ENCODE measurements at places on chromosomes 3 and 15. TPM values are rescaled to one million over a fixed set of nuclear protein-coding genes. Genes with fewer than 3 reads are reported as not detected.

DNA sequence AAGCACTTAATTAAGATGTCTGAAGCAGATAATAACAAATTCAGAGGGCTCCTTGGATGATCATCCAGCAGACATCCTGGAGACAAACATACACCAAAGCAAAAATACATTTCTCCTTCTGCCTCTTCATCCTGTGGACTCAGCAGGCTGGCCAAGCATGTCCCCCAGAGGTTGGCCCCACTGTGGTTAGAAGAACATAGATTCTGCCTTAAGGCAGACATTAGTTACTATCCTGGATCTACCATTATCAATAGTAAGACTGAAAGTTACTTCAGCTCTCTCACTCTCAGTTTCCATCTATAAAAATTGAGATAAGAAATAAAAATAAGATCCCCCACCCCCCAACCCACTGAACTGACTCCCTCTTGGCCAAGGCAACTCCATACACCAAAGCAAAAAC, 28.6 kb upstream of the TGFBR2 start:
- DNase-seq, result no peak
- peaks cover 2% of the 10 kb centered on the region for H3K4me1 ChIP-seq
- H3K27me3 ChIP-seq, result no peaks in the 10 kb centered on the region
- no peak overlapping the region for H3K27ac ChIP-seq
- no peak overlapping the region for H3K4me3 ChIP-seq

GRCh38 chr3:150483226-150483625, 63.1 kb downstream of the SERP1 start:
- no peaks in the 10 kb centered on the region for H3K27me3 ChIP-seq
- no peak for DNase-seq
- H3K27ac ChIP-seq, result no peak overlapping the region
- H3K4me3 ChIP-seq, result no peak overlapping the region
- no peaks in the 10 kb centered on the region for H3K4me1 ChIP-seq

- H3K4me3 ChIP-seq, result no peak overlapping the region
- no peak overlapping the region for H3K27ac ChIP-seq
- no peaks in the 10 kb centered on the region for H3K36me3 ChIP-seq
- H3K27me3 ChIP-seq, result peaks cover 3% of the 10 kb centered on the region
- H3K4me1 ChIP-seq, result no peaks in the 10 kb centered on the region
Observed at GRCh38 chr15:61582092-61582491, 353.0 kb upstream of the RORA start.

DNA sequence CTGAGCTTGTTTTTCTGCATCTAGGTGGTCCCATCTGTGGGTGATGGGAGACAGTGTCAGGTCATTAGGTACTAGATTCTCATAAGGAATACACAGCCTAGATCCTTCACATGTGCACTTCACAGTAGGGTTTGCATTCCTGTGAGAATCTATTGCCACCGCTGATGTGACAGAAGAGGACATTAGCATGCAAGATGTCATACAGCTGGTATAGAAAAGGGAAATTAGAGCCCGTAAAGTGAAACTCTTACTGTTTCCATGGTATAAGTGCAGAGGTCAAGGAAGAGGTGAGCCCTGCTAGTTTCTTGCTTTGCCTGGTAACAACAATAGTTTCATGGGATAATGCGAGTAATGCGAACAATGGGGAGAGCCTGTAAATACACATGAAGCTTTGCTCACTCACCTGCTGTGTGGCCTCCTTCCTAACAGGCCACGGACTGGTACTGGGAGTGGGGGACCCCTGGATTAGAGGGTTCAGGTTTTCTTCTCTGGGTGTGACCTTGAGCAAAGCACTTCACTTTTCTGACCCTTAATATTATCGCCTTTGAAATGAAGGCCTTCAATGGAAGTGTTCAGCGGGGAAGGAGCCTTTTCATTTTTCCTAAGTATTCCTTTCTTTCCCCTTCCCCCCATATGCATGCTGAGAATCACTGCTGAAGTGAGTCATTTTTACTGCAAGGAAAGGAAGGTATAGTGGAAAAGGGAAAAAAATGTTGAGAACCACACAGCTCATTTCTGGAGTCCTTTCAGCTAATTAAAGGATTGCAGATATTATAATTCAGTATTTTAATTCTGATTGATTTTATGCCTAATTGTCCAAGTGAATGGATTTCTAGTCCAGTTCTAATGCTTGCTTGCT, 286.4 kb downstream of the UBE2E2 start:
- no peak overlapping the region for H3K4me3 ChIP-seq
- H3K27ac ChIP-seq, result no peak overlapping the region
- no peaks in the 10 kb centered on the region for H3K27me3 ChIP-seq
- H3K36me3 ChIP-seq, result no peaks in the 10 kb centered on the region
- no peaks in the 10 kb centered on the region for H3K4me1 ChIP-seq
- DNase-seq, result no peak

GRCh38 chr3:141920701-141921100, 44.3 kb downstream of the ATP1B3 start:
- no peak overlapping the region for H3K4me3 ChIP-seq
- peaks cover 39% of the 10 kb centered on the region for H3K36me3 ChIP-seq
- no peaks in the 10 kb centered on the region for H3K27me3 ChIP-seq

GRCh38 chr3:58963928-58964503, 85.8 kb downstream of the CFAP20DC start:
- no peaks in the 10 kb centered on the region for H3K27me3 ChIP-seq
- no peaks in the 10 kb centered on the region for H3K4me1 ChIP-seq
- no peaks in the 10 kb centered on the region for H3K36me3 ChIP-seq
- no peak overlapping the region for H3K27ac ChIP-seq
- H3K4me3 ChIP-seq, result no peak overlapping the region

NR1I2 gene
- total RNA-seq, result 0.26 TPM

LDHAL6B gene
- not detected for total RNA-seq

DNA sequence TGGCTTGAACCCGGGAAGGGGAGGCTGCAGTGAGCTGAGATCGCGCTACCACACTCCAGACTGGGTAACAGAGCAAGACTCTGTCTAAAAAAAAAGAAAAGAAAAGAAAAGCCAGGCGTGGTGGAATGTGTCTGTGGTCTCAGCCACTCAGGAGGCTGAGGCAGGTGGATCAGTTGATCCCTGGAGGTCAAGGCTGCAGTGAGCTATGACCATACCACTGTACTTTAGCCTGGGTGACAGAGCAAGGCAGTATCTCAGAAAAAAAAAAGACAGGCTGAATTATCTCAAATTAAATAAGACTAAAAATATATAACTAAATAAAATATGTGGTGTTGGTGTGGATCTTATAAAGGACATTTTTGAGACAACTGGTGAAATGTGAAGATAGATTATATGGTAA, 20.6 kb downstream of the SMARCC1 start:
- H3K4me1 ChIP-seq, result peaks cover 7% of the 10 kb centered on the region
- no peak overlapping the region for H3K4me3 ChIP-seq
- no peak overlapping the region for H3K27ac ChIP-seq
- H3K36me3 ChIP-seq, result peaks cover 19% of the 10 kb centered on the region

GRCh38 chr3:40969756-40970466, 229.4 kb upstream of the CTNNB1 start:
- peak overlapping the region; percentile 84 for H3K27ac ChIP-seq
- H3K36me3 ChIP-seq, result peaks cover 23% of the 10 kb centered on the region
- H3K4me1 ChIP-seq, result peaks cover 65% of the 10 kb centered on the region
- H3K27me3 ChIP-seq, result peaks cover 6% of the 10 kb centered on the region
- no peak overlapping the region for H3K4me3 ChIP-seq
- no peak for DNase-seq

GRCh38 chr3:136818769-136819391, at the start of gene SLC35G2:
SLC35G2 (plus strand) TSS chr3:136819126; CDS start chr3:136854461, 35,335 bp downstream.
- H3K27ac ChIP-seq, result peak within 1 kb of the TSS; percentile 75
- peaks cover 5% of the 10 kb centered on the region for H3K36me3 ChIP-seq
- peak; percentile 60 for DNase-seq
- H3K27me3 ChIP-seq, result peaks cover 47% of the 10 kb centered on the region
- H3K4me3 ChIP-seq, result peak within 1 kb of the TSS; percentile 81
- H3K4me1 ChIP-seq, result peaks cover 19% of the 10 kb centered on the region

RTP1 gene
- not detected for total RNA-seq

- no peak overlapping the region for H3K27ac ChIP-seq
- no peaks in the 10 kb centered on the region for H3K4me1 ChIP-seq
- no peaks in the 10 kb centered on the region for H3K36me3 ChIP-seq
- DNase-seq, result no peak
Observed at GRCh38 chr15:96870580-96870979, 540.1 kb downstream of the NR2F2 start.

CADM2 gene
- total RNA-seq, result 0.58 TPM

DNA sequence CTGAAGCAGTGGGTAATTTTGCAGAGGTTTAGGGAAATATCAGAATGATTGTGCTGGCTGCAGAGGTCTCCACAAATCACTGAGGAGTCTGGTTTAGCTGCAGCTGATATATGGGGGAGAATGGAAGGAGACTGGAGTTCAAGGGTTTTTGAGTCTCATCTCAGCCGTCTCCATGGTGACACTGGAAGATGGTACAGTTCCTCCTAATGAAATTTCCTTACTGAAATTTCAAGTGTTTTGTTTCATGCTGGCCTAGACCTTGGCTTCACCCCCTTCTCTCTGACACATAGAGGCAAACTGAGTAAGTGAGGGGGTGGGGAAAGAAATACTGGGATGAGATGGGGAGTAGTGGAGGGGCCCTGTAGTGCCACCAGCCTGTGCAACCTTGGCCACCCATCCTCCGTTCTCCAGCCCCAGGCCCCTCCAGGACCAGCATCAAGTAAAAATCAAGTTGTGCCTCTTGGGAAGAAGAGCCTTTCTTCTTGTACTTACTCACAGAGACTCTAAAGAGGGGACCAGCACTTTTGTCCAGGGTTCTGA, 17.8 kb upstream of the MORF4L1 start:
- no peaks in the 10 kb centered on the region for H3K27me3 ChIP-seq
- no peaks in the 10 kb centered on the region for H3K36me3 ChIP-seq
- H3K27ac ChIP-seq, result no peak overlapping the region
- no peak for DNase-seq
- peaks cover 2% of the 10 kb centered on the region for H3K4me1 ChIP-seq

GRCh38 chr3:80696280-80696679, 928.5 kb upstream of the ROBO1 start:
- H3K4me1 ChIP-seq, result no peaks in the 10 kb centered on the region
- DNase-seq, result no peak
- H3K36me3 ChIP-seq, result no peaks in the 10 kb centered on the region
- H3K4me3 ChIP-seq, result no peak overlapping the region
- no peaks in the 10 kb centered on the region for H3K27me3 ChIP-seq
- H3K27ac ChIP-seq, result no peak overlapping the region

DNA sequence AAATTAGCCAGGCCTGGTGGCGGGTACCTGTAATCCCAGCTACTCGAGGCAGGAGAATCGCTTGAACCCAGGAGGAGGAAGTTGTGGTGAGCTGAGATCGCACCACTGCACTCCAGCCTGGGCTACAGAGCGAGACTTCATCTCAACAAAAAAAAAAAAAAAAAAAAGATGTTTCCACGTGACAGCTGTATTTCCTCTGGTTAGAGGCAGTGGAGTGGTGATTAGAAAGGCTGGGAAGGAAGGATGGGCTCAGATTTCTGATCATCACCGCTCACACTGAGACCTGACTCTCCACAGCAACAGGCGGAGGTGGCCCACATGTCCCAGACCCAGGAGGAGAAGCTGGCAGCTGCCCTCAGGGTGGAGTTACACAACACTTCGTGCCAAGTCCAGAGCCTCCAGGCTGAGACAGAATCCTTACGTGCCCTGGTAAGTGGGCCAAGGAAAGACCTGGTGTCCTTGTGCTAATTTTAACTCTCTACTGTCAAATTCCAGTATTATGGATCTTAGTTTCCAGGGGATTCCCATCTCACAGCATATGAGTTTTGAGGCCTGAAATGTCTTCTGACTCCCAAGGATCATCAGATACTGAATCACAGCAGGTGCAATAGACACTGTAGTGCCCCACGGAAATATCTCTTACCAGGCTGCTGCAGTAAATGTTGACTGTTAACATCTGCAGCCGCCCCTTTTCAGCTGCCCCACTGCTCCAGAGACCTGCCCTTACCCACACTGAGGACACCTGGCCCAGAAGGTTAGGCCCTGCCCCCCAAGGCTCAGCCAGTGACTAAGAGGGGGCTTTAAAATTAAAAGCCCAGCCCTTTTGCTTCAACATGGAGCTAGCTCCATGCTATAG, 66.9 kb downstream of the BFSP2 start:
- no peaks in the 10 kb centered on the region for H3K27me3 ChIP-seq
- no peaks in the 10 kb centered on the region for H3K36me3 ChIP-seq
- H3K27ac ChIP-seq, result peak overlapping the region; percentile 5
- peaks cover 32% of the 10 kb centered on the region for H3K4me1 ChIP-seq
- no peak for DNase-seq
- no peak overlapping the region for H3K4me3 ChIP-seq

WDR93 gene
- not detected for total RNA-seq

DNA sequence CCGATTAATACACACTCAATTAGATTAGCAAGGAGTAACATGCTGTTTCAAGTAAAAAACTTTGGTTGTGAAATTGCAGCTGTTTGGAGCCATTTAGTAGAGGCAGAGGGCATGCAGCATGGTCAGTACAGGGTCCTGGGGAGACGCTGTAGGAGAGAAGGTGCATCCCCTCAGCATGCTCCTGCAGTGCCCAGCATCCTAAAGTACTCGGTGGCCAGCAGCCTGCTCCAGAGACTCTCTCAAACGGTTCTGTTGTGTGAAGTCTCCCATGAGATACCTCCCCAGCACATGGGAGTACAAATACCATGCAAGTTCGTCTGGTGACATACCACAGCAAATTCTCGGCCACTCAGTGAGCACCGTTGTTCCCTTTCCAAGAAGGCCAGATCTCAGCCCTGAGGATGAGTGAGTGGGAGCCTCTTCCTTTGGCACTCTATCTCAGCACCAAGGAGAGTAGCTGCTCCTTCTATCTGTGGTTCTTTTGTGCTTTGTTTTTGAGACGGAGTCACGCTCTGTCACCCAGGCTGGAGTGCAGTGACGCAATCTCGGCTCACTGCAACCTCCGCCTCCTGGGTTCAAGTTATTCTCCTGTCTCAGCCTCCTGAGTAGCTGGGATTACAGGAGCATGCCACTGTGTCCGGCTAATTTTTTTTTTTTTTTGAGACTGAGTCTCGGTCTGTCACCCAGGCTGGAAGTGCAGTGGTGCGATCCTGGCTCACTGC, 72.7 kb downstream of the TJP1 start:
- no peak overlapping the region for H3K27ac ChIP-seq
- no peak overlapping the region for H3K4me3 ChIP-seq
- no peaks in the 10 kb centered on the region for H3K36me3 ChIP-seq
- H3K27me3 ChIP-seq, result peaks cover 9% of the 10 kb centered on the region

- H3K27ac ChIP-seq, result no peak overlapping the region
- DNase-seq, result no peak
- H3K36me3 ChIP-seq, result no peaks in the 10 kb centered on the region
- no peaks in the 10 kb centered on the region for H3K4me1 ChIP-seq
- H3K27me3 ChIP-seq, result peaks cover 26% of the 10 kb centered on the region
- H3K4me3 ChIP-seq, result no peak overlapping the region
Observed at GRCh38 chr3:57091521-57092273, 31.2 kb downstream of the SPATA12 start.

ACTC1 gene
- total RNA-seq, result not detected

HAUS2 gene
- total RNA-seq, result 35.6 TPM
